ENCODE measurements at places on chromosomes 16 and 17.
A peak's percentile ranks its signal among the peaks of the same experiment; 100 is the strongest.

- no peak overlapping the region for H3K4me3 ChIP-seq
- peaks cover 5% of the 10 kb centered on the region for H3K36me3 ChIP-seq
- peaks cover 63% of the 10 kb centered on the region for H3K4me1 ChIP-seq
- H3K27me3 ChIP-seq = no peaks in the 10 kb centered on the region
- no peak overlapping the region for H3K27ac ChIP-seq
- DNase-seq = no peak
Measured at GRCh38 chr17:19945009-19945626, 32.5 kb downstream of the AKAP10 start.

GRCh38 chr17:2250140-2251095, 53.2 kb downstream of the SMG6 start:
- peaks cover 12% of the 10 kb centered on the region for H3K4me1 ChIP-seq
- no peaks in the 10 kb centered on the region for H3K36me3 ChIP-seq
- no peak overlapping the region for H3K27ac ChIP-seq
- no peaks in the 10 kb centered on the region for H3K27me3 ChIP-seq
- no peak overlapping the region for H3K4me3 ChIP-seq

GRCh38 chr17:76467366-76467765, at the start of gene AANAT:
TSS of gene AANAT (plus strand) at chr17:76467603. CDS start at chr17:76468747, 1,144 bp downstream.
- no peaks in the 10 kb centered on the region for H3K4me1 ChIP-seq
- no peak for DNase-seq
- H3K27me3 ChIP-seq = no peaks in the 10 kb centered on the region
- H3K4me3 ChIP-seq = no peak within 1 kb of the TSS

DNA sequence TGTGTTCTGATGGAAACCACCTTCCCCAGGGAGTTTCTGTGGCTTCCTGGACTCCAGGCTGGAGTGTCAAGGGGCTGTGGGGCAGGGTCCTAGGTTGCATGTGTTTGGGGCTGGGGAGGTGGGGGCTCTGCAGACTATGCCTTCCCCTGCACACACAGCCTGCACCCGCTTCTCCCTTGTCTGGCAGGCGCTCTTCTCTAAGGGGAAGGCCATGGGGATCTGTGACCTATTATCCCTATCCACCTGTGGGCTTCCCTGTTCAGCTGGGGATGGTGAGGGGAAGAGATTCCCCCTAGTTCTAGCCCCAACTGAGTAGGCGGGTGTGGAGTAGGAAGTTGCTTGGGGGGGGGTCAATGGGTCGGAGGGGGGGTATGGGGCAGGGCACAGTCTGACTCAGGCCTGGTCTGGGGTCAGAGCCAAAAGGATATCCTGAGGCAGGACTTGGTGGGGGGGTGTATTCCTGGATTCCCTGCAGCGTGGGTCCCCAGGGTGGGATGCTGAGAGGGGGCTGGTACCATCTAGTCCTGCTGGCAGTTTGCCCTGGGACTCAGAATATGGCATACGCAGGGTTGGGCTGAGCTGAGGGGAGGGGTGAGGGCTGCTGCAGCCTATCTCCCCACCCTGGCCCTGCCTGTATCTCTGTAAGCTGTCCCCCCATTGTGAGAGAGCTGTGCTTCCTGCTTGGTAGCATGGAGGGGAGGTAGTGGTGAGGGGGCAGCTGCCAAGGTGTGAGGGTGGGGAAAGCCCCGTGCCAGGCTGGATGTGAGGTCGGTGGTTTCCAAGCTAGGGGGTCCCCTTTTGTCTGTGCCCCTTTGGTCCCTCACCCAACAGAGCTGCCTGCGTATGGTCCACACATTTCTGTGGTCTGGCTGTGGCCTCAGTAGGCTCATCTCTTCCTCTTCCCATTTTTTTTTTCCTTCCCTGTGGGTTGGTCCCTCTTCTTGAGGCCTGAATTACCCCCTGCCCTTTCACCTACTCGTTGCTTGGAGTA, 14.7 kb downstream of the RARA start:
- peaks cover 90% of the 10 kb centered on the region for H3K4me1 ChIP-seq
- peak overlapping the region; percentile 59 for H3K27ac ChIP-seq
- H3K36me3 ChIP-seq = no peaks in the 10 kb centered on the region

DNA sequence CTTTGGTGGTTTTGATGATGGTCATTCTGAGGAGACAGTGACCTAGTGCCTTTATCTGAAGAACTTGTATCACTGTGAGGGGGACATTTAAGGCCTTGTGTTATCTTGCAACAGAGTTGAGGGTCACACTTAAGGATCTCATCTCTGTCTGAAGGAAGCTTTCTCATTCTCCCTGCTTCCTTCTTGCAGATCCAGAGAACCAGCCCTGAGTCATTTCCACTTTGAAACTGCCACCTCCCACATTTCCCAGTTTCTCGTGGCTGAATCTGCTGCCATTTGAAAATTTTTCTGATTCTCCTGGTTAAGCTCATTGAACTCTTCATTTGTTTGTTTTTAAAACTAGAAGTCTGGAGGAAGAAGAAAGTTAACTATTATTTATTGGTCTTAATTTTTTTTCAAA, 190.2 kb upstream of the CDH11 start:
- H3K4me3 ChIP-seq = no peak overlapping the region
- H3K4me1 ChIP-seq = no peaks in the 10 kb centered on the region
- no peak overlapping the region for H3K27ac ChIP-seq
- no peaks in the 10 kb centered on the region for H3K27me3 ChIP-seq

- no peaks in the 10 kb centered on the region for H3K36me3 ChIP-seq
- no peak for DNase-seq
- no peak overlapping the region for H3K27ac ChIP-seq
- no peaks in the 10 kb centered on the region for H3K4me1 ChIP-seq
- H3K4me3 ChIP-seq = no peak overlapping the region
Measured at GRCh38 chr17:3685174-3685573, 10.8 kb downstream of the P2RX5 start.

DNA sequence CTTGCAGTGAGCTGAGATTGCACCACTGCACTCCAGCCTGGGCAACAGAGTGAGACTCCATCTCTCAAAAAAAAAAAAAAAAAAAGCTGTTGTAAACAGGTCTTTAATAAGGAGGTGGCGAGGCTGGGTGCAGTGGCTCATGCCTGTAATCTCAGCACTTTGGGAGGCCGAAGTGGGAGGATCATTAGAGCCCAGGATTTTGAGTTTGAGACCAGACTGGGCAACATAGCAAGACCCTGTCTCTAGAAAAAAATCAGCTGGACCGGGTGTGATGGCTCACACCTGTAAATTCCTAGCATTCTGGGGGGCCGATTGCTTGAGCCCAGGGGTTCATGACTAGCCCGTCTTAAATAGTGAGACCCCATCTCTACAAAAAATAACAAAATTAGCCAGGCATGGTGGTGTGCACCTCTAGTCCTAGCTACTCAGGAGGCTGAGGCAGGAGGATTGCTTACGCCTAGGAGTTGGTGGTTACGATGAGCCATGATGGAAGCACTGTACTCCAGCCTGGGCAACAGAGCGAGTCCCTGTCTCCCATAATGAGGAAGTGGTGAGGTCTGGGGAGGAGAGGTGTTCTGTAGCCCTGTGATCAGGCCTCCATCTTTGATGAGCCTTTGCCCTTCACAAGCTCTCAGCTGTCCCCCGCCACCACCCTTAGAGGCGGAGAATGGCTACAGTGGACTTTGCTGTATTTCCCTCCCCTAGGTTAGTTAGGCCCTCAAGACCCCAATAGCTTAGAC, 36.2 kb downstream of the ZNF778 start:
- H3K27me3 ChIP-seq = no peaks in the 10 kb centered on the region
- H3K27ac ChIP-seq = no peak overlapping the region
- H3K36me3 ChIP-seq = no peaks in the 10 kb centered on the region
- peaks cover 18% of the 10 kb centered on the region for H3K4me1 ChIP-seq
- DNase-seq = no peak
- no peak overlapping the region for H3K4me3 ChIP-seq

DNA sequence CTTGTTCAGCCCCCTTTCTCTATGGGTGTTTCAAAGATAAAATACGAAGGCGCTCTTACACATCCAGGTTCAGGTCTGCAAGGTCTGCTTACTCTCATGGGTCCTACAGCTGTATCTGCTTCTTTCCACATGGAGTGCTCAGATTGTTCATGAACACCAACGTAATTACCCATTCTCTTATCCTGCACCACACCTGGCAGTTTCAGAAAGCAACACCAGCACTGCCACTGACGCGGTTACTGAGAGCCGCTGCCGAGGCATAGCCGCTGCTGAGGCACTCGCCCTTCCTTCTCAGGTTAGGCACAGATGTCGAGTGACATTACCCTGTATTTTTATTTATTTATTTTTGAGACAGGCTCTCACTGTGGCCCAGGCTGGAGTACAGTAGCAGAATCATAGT, 147.1 kb downstream of the RPTOR start:
- no peaks in the 10 kb centered on the region for H3K27me3 ChIP-seq
- DNase-seq = no peak
- no peaks in the 10 kb centered on the region for H3K4me1 ChIP-seq
- no peak overlapping the region for H3K27ac ChIP-seq
- no peaks in the 10 kb centered on the region for H3K36me3 ChIP-seq

DNA sequence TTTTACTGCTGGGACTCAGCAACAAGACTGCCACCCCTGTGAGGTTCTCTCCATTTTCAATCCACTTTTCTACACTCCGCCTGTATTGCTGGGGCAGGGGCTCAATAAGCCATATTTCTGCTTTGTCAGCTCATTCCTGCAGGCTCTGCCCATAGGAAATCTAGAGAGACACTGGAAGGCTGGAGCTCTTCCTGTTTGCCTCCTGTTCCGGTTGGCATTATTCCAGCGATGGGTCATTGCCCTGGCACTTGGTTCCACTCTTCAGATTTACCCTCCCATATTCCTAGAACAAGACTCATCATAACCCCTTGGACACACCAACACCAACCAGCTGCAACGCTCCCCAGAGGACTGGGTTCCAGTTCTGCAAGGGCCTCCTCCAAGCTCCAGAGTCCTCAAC, 210.4 kb downstream of the CA10 start:
- DNase-seq = peak; percentile 17
- H3K4me1 ChIP-seq = no peaks in the 10 kb centered on the region
- no peaks in the 10 kb centered on the region for H3K36me3 ChIP-seq
- no peaks in the 10 kb centered on the region for H3K27me3 ChIP-seq
- no peak overlapping the region for H3K27ac ChIP-seq
